Natural killer cell treated with Interleukin-12 subunit alpha and Interleukin-12 subunit beta and Interleukin-15 and Interleukin-18, amount 100 ng/mL, for 72 hours (primary cell): ENCODE measurements at places on chromosomes 13 and 19. TPM values are rescaled to one million over a fixed set of nuclear protein-coding genes. Genes with fewer than 3 reads are reported as not detected.

- peaks cover 5% of the 10 kb centered on the region for H3K36me3 ChIP-seq
- no peak for DNase-seq
- H3K4me3 ChIP-seq, result no peak overlapping the region
- H3K27me3 ChIP-seq, result peaks cover 27% of the 10 kb centered on the region
- no peaks in the 10 kb centered on the region for H3K4me1 ChIP-seq
- no peak overlapping the region for H3K27ac ChIP-seq
These were observed 575 bp upstream of the OXGR1 start for GRCh38 chr13:96994858-96995243.

DNA sequence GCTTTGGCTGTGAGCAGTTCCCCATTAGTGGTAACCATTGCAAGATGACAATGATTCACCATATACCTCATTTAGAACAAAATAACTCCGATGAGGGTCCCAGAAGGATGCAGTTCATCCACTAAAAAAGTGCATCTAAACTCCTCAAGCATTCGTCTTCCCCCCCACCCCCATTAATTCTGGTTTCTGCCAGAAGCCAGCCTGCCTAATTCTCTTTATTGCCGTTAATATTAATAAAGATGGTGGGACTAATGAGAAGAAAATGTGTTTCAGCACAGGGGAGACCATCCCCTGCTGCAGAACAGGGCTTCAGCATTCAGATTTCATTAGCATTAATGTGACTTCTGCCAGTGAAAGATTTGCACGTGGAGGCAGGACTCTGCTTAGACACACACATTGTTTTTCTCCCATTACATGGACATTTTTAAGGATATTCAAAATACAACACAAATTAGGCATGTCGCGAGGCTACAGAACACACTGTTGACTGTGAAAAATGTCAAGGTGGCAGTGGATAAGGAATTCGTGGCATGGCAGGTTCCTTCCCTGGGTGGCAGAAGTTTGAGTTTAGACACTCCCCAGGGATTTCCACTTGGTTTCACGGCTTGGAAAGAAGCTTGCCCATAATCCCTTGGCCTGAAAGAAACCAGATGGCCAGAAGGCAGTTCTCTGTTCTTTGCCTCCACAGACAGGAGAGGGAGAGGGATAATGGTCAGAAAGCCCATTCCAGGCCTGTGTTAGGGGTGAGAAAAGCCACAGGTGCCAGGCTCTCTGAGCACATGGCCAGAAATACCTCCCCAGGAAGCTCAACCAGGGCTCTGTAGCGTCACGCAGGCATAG, 236.5 kb downstream of the FOXO1 start:
- no peaks in the 10 kb centered on the region for H3K27me3 ChIP-seq
- DNase-seq, result no peak
- no peak overlapping the region for H3K4me3 ChIP-seq

- H3K4me3 ChIP-seq, result no peak overlapping the region
- H3K4me1 ChIP-seq, result peaks cover 17% of the 10 kb centered on the region
These were observed 5.0 kb downstream of the JAK3 start for GRCh38 chr19:17842663-17843291.

DNA sequence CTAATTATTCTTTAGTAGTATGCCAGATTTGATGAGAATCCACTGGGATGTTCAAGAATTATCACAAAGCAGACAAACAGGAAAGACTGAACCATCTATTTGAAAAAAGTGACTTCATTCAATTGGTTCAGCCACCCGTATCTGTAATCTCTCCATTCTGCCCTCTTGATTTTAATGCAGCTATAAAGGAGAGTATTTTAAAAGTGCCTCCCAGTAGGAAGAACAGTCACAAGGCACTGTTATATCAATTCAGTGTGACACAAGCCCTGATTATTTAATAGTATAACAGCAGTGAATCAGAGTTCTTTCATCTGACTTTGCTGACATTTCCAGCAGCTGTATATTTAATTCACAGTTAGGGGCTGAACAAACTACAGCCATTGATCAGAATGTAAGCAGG, 77.3 kb upstream of the SLAIN1 start:
- no peaks in the 10 kb centered on the region for H3K4me1 ChIP-seq
- no peak overlapping the region for H3K4me3 ChIP-seq
- peaks cover 12% of the 10 kb centered on the region for H3K27me3 ChIP-seq
- no peak for DNase-seq

DNA sequence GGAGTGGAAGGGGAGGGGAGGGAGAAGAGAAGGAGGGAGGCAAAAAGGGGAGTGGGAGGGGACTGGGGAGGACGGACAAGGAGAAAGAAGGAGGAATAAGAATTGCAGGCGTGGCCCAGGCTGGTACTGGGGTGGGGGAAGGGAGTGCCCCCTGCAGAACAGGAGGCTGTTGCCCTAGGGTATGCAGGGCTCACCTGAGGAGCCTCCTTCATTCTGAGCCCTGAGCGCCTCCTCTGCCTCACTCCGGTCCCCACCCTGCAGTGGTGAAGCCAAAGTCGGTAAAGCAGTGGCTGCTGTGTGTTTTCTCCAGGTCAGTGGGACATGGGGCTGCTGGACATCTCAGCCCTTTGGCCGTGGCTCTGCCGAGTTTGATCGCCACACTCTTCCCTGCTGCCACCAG, 9.1 kb upstream of the CDC16 start:
- H3K27ac ChIP-seq, result no peak overlapping the region
- no peaks in the 10 kb centered on the region for H3K36me3 ChIP-seq
- no peak overlapping the region for H3K4me3 ChIP-seq
- peaks cover 27% of the 10 kb centered on the region for H3K4me1 ChIP-seq
- peaks cover 7% of the 10 kb centered on the region for H3K27me3 ChIP-seq

DNA sequence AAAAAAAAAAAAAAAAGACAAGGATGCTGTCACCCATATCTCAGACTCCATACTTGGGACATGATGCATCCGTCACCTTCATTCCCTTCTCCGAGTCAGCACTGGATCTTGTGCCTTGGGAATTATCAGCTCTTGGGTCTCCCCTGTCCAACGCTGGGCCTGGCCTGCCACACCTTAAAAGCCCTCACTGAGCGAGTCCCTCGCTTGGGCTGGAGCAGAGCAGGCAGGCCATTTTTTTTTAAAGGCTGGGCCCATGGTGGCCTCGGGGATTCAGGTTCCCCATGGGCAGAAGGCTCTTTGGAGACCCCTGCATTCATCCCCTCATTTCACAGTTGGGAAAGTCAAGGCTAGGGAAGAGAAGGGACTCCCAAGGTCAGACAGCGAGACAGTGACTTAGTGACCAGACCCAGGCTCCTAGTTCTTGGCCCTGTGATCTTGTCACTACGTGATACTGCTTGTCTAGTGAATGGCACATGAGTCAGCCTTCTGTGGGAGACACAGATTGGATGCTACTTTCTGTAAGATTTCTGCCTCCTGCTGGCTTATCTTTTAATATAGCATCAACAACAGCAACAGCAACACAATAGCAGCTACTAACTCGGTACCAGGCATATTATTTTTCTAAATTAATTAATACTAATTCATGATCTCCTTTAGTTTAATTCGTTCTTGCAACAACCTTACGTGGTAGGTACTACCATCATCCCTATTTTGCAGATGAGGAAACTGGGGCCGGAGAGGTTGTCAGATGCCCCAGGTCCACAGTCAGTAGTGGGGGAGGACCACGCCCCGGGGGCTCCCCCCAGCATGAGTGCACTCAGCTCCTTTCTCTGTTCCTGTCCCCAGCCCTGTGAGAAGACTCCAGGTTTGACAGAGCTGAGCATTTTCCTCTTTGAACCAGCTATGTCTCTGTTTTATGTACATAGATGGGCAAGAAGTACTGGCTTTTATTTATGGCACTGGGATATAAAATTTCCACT, 27.4 kb upstream of the ZNF536 start:
- H3K4me1 ChIP-seq, result no peaks in the 10 kb centered on the region
- peaks cover 5% of the 10 kb centered on the region for H3K27me3 ChIP-seq
- H3K4me3 ChIP-seq, result no peak overlapping the region

- no peak overlapping the region for H3K4me3 ChIP-seq
- H3K27ac ChIP-seq, result no peak overlapping the region
- no peak for DNase-seq
These were observed 93.3 kb upstream of the SLC15A1 start for GRCh38 chr13:98845742-98846141.

- H3K4me3 ChIP-seq, result no peak overlapping the region
- H3K36me3 ChIP-seq, result no peaks in the 10 kb centered on the region
- H3K27me3 ChIP-seq, result peaks cover 4% of the 10 kb centered on the region
- no peak for DNase-seq
These were observed 18.4 kb upstream of the TOMM40 start for GRCh38 chr19:44872661-44873060.

DNA sequence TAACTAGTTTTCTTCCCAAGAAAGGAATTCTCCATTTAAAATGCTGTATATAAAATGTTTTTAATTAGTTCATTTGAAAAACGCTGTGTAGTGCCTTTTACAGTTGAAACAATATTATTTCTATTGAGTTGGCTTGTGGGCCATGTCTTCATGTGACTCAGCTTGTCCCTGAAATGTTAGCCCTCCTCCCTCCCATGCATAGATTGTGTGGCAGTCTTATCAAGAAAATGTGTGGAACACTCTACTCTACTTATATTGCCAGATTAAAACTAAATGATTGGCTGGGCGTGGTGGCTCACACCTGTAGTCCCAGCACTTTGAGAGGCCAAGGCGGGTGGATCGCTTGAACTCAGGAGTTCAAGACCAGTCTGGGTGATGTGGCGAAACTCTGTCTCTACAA, 33.4 kb downstream of the TFDP1 start:
- no peak overlapping the region for H3K27ac ChIP-seq
- no peaks in the 10 kb centered on the region for H3K27me3 ChIP-seq
- H3K4me1 ChIP-seq, result peaks cover 9% of the 10 kb centered on the region

DNA sequence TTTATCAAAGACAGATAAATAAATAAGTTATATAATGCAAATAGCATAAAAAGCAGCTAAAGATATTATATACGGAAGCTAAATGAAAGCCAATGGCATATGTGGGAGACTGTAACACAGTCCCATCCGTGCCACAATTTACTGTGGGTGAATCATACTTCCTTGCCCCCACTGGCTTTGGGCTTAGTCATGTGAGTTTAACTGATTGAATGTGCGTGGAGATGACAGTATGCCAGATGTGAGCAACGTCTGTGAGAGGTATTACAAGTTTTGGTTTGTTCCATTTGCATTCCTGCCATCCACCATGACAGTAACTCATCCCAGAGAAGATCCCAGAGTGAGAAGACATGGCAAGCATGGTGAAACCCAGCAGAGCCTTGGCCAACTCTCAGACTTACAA, 340.0 kb downstream of the SUCLA2 start:
- no peaks in the 10 kb centered on the region for H3K4me1 ChIP-seq
- DNase-seq, result no peak
- H3K4me3 ChIP-seq, result no peak overlapping the region
- H3K36me3 ChIP-seq, result no peaks in the 10 kb centered on the region
- no peak overlapping the region for H3K27ac ChIP-seq
- peaks cover 16% of the 10 kb centered on the region for H3K27me3 ChIP-seq

- no peaks in the 10 kb centered on the region for H3K27me3 ChIP-seq
- peaks cover 6% of the 10 kb centered on the region for H3K4me1 ChIP-seq
- H3K36me3 ChIP-seq, result no peaks in the 10 kb centered on the region
- no peak overlapping the region for H3K27ac ChIP-seq
- no peak for DNase-seq
These were observed 490.4 kb downstream of the DIAPH3 start for GRCh38 chr13:59673286-59673685.

GRCh38 chr19:45645068-45645630, 6.0 kb upstream of the EML2 start:
- H3K36me3 ChIP-seq, result peaks cover 10% of the 10 kb centered on the region
- H3K4me3 ChIP-seq, result peak overlapping the region; percentile 90
- H3K4me1 ChIP-seq, result peaks cover 46% of the 10 kb centered on the region

DNA sequence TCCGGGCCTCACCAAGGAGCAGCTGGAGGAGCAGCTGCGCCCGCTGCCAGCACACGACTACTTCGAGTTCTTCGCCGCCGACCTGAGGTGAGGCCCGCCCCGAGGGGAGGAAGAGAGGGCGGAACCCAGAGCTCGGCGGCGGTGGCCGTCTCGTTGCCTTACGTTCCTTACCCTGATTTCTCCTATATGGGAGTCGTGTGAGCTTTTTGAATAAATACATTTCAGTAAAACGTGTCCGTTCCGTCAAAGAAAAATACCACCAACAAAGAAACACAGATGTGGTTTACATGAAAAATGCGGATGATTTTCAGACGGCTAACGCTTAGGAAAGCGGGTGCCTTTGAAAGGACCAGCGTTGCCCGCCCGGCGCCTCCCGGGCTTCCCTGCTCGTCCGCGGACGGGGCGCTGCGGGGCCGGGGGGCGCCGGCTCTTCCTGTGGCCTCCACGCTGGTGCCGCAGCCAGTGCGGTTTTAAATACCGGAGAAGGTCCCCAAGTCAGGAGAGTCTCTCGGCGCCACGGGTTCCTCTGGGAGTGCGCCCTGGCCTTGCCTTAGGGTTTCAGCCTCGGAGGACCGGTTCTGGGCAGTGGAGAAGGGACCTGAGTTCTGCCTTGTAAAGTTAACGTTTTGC, 755 bp downstream of the UPF3A start:
- DNase-seq, result peak; percentile 84
- no peaks in the 10 kb centered on the region for H3K27me3 ChIP-seq
- H3K4me3 ChIP-seq, result peak overlapping the region; percentile 92
- H3K4me1 ChIP-seq, result peaks cover 38% of the 10 kb centered on the region
- H3K36me3 ChIP-seq, result peaks cover 15% of the 10 kb centered on the region
- H3K27ac ChIP-seq, result peak overlapping the region; percentile 96

DNA sequence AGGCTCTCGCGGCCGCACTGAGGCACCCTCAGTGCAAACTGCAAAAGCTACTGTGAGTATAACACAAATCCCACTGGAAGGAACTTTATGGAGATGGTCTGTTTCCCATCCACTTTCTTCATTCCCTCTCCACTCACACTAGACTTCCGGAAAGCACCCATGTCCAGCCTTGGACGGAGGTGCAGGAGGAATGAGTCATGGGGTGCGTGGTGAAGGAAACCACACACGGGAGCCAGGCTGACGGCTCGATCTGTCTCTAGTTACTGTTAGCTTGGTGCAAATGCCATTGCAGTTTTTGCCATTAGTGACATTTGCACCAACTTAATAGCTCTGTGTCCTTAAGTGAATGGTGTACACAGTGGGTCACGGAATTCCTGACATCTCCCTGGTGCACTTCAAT, 14.6 kb downstream of the NLRP8 start:
- H3K27me3 ChIP-seq, result no peaks in the 10 kb centered on the region
- H3K4me3 ChIP-seq, result no peak overlapping the region
- no peaks in the 10 kb centered on the region for H3K36me3 ChIP-seq

- H3K27ac ChIP-seq, result no peak overlapping the region
- H3K36me3 ChIP-seq, result no peaks in the 10 kb centered on the region
- DNase-seq, result no peak
These were observed 570.9 kb downstream of the GPC6 start for GRCh38 chr13:93797463-93797862.

DNA sequence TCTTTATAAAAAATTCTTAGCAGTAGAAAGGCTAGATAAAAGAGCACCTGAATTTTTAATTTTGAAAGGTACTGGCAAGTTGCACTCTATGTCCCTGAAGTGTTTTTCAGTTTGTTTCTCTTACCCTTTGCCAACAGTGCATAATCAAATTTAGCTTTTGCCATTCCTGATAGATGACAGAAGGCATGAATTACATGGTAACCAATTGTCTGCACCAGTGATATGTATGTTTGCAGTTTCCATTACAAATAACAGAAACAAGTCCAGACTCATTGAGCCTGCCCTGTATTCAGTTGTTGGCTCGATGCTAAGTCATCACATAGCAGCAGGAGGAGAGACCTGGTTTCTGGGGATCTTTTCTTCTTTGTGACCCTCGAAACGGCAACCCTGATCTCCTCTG, 309.8 kb downstream of the DNAJC15 start:
- H3K27me3 ChIP-seq, result peaks cover 2% of the 10 kb centered on the region
- H3K4me3 ChIP-seq, result no peak overlapping the region
- H3K4me1 ChIP-seq, result no peaks in the 10 kb centered on the region

Gene ZNF98
- not detected for total RNA-seq

Gene ZNF709
- 1.3 TPM for total RNA-seq

Gene SLITRK6
- not detected for total RNA-seq

Gene REEP6
- total RNA-seq, result 1.7 TPM

Gene CD33
- 0.89 TPM for total RNA-seq

Gene CGB2
- total RNA-seq, result not detected
